ENCODE measurements at places on chromosomes 6 and 20. TPM values are rescaled to one million over a fixed set of nuclear protein-coding genes. Genes with fewer than 3 reads are reported as not detected.

GRCh38 chr20:36478137-36478905, 63.0 kb upstream of the MYL9 start:
- no peak for DNase-seq

- no peak for DNase-seq
Measured at GRCh38 chr6:32935551-32936238, 5.1 kb downstream of the HLA-DMB start.

GRCh38 chr6:36544228-36544627, 3.1 kb downstream of the STK38 start:
- no peak for DNase-seq

DNA sequence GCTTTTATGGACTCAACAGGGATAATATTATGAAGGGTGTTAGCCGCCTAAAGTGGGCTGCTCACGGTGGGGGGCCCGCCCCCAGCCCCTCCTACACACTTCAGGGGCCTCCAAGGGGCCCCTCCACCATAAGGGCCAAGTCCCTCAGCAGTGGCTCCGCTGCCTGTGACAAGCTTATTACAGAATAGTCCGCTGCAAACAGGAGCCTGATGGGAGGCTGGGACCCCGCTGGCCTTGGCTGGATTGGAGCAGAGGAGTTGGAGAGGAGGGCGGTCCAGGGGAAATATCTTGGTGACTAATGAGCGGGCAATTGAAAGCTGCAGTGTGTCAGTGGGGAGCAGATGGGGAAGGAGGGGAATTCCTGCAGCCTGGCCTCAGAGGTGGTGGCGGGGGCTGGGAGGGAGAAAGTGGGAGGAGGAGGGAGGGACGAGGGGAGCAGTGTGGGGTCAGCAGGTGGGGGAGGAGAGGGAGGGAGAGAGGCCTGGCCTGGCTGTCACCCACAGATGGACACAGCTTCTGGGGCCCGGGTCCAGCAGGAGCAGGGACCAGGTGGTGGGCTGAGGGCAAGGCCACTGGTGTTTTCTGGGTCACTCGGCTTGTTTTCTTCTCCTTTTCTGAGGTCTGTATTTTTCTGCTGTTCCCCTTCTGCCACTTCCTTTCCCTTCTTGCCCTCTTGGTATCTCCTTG, 57.6 kb upstream of the FOXP4 start:
- DNase-seq, result no peak

DNA sequence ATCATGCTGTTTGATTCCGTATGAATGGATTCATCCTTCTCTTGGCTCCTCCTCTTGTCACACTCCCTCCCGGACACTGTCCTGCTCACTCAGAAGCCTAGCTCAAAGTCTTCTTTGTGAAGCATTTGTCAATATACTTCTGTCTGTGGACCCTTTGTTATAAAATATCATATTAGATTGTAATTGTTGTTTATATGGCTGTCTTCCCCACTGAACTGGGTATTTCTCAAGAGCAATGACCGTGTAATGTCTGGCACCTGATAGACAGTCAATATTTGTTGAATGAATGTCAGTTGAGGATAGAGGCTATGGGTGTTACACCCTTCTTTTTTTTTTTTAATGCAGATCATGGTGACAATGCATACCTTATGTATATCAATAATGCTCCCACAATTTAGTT, 335.3 kb downstream of the SOX4 start:
- no peak for DNase-seq

DNA sequence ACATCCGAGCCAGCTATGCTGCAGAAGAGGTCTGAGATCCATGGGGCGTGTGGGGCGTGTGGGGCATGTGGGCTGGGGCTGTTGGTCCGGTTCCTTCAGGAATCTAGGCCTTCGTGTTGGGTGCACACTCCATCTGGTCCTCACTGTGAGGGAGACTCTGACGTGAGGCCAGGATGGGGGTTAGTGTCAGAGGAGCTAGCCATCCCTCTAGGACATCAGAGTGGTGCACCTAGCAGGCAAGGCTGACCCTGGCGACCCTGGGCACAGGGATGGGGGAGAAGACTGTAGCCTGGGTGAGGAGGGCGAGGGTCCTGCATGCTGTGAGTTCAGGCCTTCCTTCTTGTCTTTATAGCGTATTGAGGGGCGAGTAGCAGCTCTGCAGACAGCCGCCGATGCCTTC, 8.7 kb upstream of the PTPRA start:
- no peak for DNase-seq

- DNase-seq, result peak; percentile 70
Measured at GRCh38 chr20:25984933-25985332, 288.3 kb upstream of the ZNF337 start.

- DNase-seq, result no peak
Measured at GRCh38 chr6:83341765-83342164, 89.1 kb downstream of the ME1 start.

DNA sequence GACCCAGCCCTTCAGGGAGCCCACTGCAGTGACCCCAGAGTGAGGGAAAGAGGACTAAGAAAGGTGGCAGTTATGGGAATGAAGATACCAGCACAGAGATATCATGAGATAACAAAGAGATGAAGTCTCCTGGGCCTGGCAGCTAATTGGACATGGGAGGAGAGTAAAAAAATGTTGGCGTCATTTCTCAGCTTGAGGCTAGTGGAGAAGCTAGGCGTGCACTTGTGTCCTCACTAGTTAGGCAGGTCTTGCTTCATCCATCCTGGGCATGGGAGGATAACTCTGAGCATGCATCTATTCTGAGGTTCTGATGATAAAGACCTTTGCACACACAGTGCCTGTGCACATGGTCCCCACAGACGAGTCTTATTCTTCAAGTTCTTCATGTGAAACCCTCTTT, 4.1 kb upstream of the GFOD1 start:
- no peak for DNase-seq

DNA sequence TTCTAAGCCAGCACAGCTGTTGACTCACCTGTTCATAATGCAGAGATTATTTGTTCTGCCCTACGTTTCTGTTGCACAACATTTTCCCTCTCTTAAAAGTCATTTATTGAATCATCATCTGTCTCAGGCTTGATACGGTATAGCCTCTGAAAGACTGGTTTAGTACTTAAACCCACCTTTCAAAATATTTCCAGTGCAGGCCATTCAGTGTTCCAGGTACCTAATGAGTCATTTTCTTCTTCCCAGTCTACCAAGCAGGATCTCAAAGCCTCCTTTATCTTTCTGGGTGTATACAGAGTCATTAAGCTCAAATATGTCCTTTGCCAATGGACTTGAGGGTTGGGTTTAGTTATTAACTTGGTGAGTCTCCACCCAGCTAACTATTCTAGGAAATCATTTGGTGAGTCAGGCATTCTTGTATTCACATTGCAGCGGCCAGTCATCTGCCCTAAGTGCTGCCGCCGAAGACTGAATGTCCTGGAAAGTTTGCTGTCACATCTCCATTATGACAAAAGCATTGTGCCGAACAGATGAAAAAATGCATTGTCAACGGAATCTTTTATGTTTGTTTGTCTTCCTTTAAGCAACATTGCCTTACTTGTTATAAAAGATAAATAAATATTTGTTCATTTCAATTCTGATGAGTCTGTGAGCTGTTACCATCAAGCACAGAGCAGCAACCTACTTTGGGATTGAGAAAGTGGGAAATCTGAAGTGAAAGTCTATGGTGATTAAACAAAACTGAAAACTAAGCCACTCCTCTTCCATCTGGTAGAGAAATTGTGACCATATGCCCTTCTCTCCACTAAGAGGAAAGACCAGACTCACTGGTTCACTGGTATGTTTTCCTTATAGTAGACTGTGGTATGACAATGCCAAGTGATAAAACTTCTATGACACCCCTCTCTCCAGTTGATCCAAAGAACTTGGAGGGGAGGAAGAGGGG, 14.3 kb upstream of the FAM135A start:
- peak; percentile 19 for DNase-seq

DNA sequence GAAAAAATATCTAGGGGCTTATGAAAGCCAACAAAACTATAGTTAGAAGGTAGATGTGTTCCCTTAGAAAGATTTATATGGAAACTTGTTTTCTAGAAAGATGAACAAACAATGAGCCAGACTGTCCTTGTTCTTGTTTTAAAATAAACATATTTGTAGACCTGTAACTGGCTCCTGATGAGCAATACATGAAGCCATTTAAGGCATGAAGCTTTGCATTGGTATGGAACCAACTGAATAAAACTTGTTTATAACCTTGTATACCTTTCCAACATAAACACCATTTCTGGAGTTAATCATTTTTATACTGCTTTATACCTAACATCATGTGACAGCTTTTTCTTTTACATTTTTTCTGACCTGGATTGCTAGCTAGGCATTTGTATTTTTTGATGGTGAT, 247.8 kb downstream of the PRL start:
- DNase-seq, result no peak

DNA sequence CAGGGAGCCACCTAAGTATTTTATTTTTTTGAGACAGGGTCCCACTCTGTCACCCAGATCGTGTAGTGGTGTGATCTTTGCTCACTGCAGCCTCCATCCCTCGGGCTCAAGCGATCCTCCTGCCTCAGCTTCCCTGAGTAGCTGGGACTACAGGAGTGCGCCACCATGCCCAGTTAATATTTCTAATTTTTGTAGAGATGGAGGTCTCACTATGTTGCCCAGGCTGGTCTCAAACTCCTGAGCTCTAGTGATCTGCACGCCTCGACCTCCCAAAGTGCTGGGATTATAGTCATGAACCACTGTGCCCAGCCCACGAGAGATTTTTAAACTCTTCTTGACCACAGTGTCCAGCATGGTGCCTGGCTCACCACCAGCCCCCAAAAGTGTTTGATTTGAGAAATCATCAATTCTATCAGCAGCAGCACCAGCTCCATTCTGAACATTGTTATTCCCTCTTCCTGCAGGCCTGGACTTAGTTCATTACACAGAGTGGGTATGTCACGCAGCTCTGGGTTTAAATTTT, 2.3 kb upstream of the TGM2 start:
- no peak for DNase-seq

GRCh38 chr6:45467853-45468252, 90.1 kb upstream of the SUPT3H start:
- no peak for DNase-seq

GRCh38 chr6:38617856-38618255, 21.9 kb downstream of the BTBD9 start:
- DNase-seq, result no peak

DNA sequence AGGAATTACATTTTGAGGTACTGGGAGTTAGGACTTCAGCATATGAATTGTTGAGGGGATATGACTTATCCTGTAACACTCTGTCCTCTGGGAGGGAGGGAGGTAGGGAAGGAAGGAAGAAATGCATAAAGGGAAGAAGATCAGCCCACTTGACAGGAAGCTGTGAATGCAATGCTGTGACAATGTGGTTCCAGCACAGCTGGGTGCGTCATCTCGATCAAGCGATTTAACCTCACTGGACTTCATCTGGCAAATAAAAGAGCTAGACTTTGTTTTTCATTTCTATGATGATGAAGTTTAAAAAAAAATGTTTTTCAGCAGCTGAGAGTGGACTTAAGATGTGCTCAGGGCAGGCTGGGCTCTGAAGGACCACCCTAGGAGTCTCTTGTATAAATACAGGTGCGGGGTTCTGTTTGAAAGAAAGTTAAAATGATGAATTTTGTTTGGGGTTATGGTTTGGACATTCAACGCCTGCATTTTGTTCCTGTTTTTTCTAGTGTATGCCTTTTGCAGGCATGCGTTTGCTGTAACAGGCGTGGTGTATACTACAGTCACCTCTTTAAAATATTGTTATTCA, 178.1 kb downstream of the RIMS1 start:
- DNase-seq, result no peak

DNA sequence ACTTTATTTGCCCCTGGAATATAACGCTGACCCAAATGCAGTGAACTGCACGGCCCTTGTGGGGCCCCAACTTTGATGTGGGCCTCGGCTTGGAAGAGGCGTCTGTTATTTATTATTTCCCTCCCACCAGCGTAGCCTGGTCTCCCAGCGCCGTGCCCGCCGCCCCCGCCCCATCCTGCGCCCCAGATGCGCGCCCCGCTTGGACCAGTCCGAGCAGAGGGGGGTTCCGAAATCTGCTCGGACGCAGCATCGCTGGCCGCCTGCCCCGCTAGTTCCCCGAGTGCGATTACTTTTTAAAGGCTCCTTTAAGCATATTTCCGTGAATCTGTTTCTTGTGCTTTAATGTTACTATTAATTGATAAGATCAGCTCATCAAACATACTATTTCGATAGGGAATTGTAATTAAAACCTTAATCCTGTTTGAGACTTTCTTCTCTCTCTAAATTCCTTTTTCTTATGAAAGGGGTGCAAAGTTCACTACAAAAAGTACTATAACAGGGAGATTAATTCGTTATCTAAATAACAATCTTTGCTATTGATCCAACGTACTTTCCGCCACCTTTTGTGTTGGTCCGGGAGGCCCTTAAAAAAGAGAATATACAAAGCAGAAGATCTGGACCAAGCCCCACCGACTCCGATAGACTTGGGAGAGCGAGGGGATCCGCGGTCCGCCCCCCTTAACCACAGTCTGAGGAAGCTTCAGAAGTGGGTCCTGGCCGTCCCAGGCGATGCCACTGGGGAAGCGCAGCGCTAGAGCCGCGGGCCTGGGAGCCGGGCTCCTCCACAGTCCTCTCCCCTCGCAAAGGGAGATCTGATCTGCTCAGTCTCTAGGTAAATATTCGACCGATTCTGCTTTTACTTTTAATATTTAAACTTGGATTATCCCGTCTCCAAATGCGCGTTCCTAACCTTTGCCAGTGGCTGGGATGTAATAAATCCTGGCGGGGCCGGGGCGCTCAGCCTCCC, 10.2 kb downstream of the POU3F2 start:
- no peak for DNase-seq

DNA sequence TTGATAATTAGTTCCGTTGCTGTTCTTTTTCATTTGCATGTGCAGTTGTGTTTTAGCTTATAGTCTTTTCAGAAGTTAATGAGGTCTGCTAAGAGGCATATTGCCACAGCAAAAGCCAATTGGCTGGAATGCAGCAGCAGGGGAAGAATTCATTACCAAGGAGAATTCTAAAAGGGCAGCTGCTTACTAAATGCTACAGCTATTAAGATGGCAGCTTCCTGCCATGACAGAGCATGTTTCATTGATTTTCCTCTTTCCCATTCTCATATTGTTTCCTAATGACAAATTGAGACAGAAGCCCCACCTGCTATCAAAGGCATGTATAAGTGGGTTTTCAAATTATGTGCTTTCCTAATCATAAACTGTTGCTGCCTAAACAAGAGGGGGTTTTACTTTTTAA, 66.6 kb downstream of the CLVS2 start:
- DNase-seq, result no peak

GRCh38 chr6:43972913-43973300, 154.3 kb downstream of the MRPL14 start:
- DNase-seq, result peak; percentile 80

DNA sequence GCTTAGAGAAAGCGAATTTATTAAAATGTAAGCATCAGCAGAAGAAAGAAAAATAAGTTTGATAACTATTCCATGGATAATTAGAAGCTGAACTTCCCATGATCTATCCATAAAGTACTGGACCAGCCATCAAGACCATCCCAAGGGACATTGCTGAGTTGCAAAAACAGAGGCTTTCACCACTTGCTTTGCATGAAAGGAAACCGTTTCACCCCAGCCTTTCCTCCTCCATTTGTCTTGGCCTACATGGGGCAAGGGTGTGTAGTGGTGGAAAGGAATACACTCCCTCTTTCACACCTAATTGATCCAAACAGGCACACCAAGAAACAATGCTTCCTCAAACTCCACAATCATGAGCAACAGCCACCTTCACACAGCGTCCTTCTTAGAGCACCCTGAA, 10.4 kb downstream of the HIVEP2 start:
- DNase-seq, result no peak

Gene PROKR2
- not detected for total RNA-seq

Gene RFX6
- not detected for total RNA-seq

Gene HLA-DMB
- total RNA-seq, result 75.1 TPM

Gene ZBTB9
- total RNA-seq, result 4.8 TPM

Gene ZSCAN23
- total RNA-seq, result 0.48 TPM

Gene CRISP3
- not detected for total RNA-seq

Gene CALHM5
- total RNA-seq, result 3.0 TPM

Gene PTCRA
- total RNA-seq, result not detected

Gene AGER
- 2.5 TPM for total RNA-seq
